ENCODE measurements at places on chromosomes 6 and 20.

DNA sequence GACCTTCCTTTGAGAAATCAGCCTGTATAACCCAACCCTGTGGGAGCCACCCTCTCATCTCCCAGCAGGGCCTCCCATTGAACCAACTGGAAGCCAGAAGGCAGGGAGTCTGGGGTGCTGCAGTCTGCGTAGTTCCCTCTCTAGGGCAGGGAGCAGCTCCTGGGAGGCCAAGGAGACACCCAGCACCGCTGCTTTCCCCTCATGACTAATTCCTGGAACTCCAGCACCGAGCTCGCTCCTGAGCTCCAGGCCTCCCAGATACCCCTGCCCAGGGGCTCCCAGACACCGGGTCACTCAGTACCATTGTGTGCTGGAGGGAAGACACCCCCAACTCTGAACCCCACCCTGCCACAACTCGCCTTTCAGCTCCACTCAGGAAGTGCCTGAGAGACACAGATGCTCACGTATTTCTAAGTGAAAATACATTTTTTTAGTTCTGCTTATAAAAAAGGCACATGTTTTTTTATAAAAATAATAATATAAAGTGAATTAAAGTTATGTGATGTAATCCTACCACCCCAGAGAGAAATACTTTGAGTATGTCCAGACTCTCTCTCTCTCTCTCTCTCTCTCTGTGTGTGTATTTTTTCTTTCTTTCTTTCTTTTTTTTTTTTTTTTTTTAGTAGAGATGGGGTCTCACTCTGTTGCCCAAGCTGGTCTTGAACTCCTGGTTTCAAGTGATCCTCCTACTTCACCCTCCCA is 17.5 kb downstream of the PIM1 start:
- no peak for DNase-seq

DNA sequence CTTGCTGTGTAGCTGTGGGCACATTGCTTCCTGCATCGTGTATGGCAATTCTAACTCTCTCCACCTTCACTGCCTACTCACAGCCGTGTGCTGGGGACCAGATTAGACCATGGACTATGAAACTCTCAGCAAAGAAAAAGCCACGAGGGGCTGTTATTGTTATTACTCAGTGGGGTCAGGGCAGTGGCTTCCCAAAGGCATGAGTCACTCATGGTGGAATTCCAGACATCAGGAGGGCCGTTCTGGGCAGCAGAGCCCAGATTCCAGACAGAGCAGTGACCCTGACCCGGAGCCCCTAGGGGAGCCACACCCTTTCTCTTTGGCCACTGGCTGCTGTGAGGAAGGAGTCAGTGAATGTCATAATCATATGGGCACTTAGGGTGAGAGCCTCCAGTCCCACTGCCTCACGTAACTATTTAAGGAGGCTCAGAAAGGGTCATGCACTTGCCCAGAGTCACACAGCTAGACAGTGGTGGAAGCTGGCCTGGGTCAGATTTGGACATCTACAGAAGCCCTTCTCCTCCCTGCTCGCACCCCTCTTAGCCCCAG is 22.2 kb upstream of the CCN5 start:
- DNase-seq = no peak

GRCh38 chr6:141540207-141540606 is 592.5 kb upstream of the GJE1 start:
- no peak for DNase-seq

DNA sequence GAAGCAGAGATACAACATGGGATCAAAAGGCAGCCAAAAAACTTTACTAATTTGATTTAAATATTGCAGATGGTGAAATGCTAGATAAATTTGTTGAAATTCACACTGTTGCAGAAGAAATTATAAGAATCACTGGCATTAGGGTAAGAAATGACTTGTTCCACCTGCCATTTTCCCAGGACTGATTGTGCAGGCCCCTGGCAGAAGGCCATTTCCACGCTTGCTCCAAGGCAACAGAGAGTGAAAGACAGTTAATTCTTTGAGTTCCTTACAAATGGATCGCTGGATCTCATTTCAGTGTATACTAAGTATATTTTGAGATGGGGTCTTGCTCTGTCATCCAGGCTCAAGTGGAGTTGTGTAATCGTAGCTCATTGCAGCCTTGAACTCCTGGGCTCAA is 67.0 kb upstream of the TMEM181 start:
- DNase-seq = no peak

GRCh38 chr20:64035933-64036345 is at the start of gene C20orf204:
Gene C20orf204, plus strand, starts transcription at chr20:64036182. Its CDS starts 142 bp downstream, at chr20:64036324.
- no peak for DNase-seq

- DNase-seq = no peak
These were observed 218.3 kb downstream of the TBXT start for GRCh38 chr6:165949324-165949723.

DNA sequence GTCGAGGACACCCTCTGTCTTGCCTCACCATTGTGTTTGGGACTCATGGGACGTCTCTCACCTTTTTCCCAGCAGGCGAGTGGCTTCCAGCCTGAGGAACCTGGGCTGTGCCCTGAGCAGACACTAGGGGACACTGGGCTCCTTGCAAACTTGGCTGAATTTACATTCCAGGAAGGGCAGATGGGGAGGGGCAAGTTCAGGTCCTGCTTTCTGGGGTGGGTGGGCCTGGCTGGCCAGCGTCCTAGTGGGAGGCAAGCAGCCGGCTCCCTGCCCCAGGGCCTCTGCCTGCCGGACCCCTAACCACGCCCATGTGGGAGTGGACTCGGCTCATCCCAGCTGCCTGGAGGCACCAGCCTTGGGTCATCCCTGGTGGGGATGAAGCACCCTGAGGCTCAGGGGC is 48.2 kb upstream of the MLN start:
- DNase-seq = no peak

GRCh38 chr6:97129106-97129505 is 153.9 kb downstream of the MMS22L start:
- no peak for DNase-seq

DNA sequence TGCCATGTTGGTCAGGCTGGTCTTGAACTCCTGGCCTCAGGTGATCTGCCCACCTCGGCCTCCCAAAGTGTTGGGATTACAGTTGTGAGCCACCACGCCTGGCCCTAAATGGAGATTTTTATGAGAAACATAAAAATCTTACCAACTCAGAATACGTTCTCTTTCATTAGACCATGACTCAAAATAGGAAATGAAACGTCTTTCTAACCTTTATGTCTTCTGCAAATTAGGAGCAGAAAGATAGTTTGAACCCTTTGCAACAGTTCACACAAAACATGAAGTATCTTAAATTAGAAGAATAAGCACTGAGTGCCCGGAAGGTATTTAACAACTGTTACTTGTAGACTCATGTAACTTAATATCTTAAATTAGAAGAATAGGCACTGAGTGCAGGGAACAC is 48.3 kb downstream of the AHI1 start:
- no peak for DNase-seq

DNA sequence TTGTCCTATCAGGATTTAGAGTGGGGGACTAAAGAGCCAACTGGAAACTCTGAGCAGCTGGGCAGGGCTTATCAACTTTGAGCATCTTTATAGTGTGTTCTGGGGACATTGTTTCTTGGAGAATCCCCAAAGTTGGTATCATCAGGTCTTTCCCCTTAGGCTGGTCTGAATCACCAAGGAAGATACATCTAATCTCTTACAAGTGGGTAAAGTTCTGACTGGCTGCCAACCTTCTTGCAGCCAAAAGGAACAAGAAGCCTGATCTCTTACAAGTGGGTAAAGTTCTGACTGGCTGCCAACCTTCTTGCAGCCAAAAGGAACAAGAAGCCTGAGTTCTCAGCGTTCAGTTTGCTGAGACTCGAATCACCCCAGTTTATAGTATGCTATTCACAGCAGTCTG is 1.6 kb upstream of the MED23 start:
- DNase-seq = no peak

DNA sequence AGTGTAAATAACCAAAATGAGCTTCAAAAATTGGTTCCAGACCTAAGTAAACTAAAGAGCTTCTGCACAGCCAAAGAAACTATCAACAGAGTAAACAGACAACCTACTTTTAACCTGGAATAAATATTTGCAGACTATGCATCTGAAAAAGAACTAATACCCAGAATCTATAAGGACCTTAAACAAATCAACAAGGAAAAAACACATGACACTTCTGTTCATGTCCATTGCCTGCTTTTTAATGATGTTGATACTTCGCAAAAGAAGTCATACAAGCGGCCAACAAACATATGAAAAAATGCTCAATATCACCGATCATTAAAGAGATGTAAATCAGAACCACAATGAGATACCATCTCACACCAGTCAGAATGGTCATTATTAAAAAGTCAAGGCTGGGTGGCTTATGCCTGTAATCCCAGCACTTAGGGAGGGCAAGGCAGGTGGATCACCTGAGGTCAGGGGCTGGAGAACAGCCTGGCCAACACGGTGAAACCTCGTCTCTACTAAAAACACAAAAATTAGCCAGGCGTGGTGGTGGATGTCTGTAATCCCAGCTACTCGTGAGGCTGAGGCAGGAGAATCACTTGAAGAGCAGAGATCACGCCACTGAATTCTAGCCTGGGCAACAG is 42.5 kb upstream of the DST start:
- no peak for DNase-seq

DNA sequence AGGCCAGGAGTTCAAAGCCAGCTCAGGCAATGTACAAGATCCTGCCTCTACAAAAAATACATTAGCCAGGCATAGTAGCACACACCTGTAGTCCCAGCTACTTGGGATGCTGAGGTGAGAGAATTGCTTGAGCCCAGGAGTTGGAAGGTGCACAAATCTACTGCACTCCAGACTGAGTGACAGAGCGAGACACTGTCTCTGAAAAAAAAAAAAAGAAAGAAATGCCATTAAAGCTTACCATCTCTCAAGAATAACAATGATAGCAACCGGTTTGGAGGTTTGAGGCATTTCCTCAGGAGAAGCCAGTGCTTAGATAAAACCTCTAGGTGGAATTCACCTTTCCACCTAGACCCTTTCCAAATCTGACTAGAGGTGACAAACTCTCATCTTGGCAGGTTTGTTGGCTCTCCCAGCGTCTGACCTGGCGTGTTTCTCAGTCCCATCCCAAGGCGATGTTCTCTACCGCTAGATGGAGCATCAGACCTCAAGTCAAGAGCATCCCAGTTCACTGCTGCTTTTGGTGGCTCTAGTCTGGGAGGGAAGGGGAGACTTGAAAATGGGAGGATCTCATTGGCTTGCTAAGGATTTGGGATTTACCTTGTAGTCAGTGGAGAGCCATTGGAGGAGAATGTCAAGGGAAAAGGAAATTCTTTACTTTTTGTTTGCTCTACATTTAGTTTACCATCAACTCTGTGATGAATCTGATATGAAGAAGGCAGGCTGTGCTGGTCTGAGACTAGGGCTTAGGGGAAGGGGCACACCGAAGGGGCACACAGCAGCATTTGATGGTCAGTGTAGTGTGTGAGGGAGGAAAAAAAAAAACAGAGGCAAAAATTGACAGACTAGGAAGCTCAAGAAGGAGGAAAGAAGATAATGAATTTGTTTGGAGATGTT is 67.9 kb downstream of the NCOA7 start:
- no peak for DNase-seq

GRCh38 chr6:2744209-2744771 is 6.4 kb downstream of the MYLK4 start:
- no peak for DNase-seq

GRCh38 chr6:27863962-27864905 is 48.0 kb downstream of the OR2B2 start:
- DNase-seq = no peak

GRCh38 chr6:65819152-65819551 is 112.1 kb upstream of the EYS start:
- DNase-seq = no peak

GRCh38 chr6:157631412-157631811 is 191.6 kb upstream of the SNX9 start:
- DNase-seq = no peak

DNA sequence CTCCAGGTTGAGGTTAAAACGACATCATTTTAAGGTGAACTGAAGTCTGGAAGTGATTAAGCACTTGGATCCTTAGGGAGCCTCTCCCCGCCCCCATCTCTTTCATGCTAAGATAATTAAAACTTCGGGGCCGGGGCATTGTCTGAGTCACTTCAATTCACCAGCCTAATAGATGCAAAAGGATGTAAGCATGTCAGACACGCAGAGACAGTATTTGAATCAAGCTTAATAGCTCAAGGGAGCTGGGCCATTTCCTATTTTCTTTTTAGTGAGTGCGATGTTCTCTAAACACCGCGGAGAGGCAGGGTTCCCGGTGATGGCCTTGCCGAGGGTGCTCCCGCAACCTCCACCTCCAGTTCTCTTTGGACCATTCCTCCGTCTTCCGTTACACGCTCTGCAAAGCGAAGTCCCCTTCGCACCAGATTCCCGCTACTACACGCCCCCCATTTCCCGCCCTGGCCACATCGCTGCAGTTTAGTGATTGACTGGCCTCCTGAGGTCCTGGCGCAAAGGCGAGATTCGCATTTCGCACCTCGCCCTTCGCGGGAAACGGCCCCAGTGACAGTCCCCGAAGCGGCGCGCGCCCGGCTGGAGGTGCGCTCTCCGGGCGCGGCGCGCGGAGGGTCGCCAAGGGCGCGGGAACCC is 516 bp upstream of the IRF4 start:
- no peak for DNase-seq

GRCh38 chr6:106770081-106770480 is 140.7 kb downstream of the QRSL1 start:
- no peak for DNase-seq
